HuH-7 (cell line): ENCODE measurements at places on chromosomes 2 and 18.

GRCh38 chr2:14316594-14316993 lies 315.9 kb upstream of the LRATD1 start:
- no peak for DNase-seq

- no peak for DNase-seq
Measured at GRCh38 chr2:5449867-5450266, 242.3 kb upstream of the SOX11 start.

- DNase-seq = no peak
Measured at GRCh38 chr2:12816379-12817306, 99.9 kb downstream of the TRIB2 start.

- no peak for DNase-seq
Measured at GRCh38 chr18:37298816-37299215, 266.8 kb downstream of the CELF4 start.

DNA sequence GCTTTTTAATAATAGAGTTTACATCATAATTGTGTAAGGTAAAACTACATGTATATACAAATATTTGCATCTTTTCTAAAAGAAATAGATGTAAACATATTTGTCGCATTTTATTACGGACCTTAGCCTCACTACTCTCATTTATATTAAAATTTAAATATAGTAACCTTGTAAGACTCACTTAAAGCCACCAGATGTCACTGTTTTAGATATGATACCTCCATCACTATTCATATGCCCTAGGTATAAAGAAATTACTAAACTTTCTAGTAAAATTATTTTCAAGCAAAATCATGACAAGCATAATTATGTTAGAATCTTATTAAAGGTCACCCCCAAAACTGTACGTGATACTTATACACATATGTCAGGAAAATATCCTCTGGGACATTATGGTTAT lies 674.3 kb upstream of the REG3G start:
- DNase-seq = no peak
